ENCODE measurements at places on chromosomes 16 and 17. TPM values are rescaled to one million over a fixed set of nuclear protein-coding genes. Genes with fewer than 3 reads are reported as not detected.

Gene SLC12A3
- not detected for total RNA-seq

Gene GAS2L2
- total RNA-seq = not detected

Gene GNGT2
- 6.7 TPM for total RNA-seq

Gene TBC1D3C
- not detected for total RNA-seq

Gene C16orf92
- total RNA-seq = not detected

Gene SPATA32
- not detected for total RNA-seq

Gene SLC52A1
- not detected for total RNA-seq

Gene MPO
- total RNA-seq = 21.7 TPM

Gene UMOD
- not detected for total RNA-seq

Gene FBXW10B
- not detected for total RNA-seq

Gene IGSF6
- total RNA-seq = 4.1 TPM

Gene RNF227
- total RNA-seq = 6.5 TPM

Gene RNF112
- 14.7 TPM for total RNA-seq

Gene HS3ST3B1
- total RNA-seq = not detected

Gene NPIPA7
- total RNA-seq = 2.1 TPM

Gene HIC1
- total RNA-seq = 63.6 TPM

Gene ATP2A1
- 1.6 TPM for total RNA-seq

Gene KRT40
- 0.21 TPM for total RNA-seq

Gene PAGR1
- 36.1 TPM for total RNA-seq

Gene ARL5C
- total RNA-seq = not detected

Gene OTOP2
- total RNA-seq = 0.46 TPM

Gene CA5A
- total RNA-seq = not detected

Gene NXPH3
- total RNA-seq = 5.8 TPM

Gene NAE1
- total RNA-seq = 77.2 TPM

Gene LSM12
- 49.8 TPM for total RNA-seq

Gene KRTAP9-4
- total RNA-seq = not detected

Gene SGSH
- 14.4 TPM for total RNA-seq

Gene PNMT
- total RNA-seq = 5.0 TPM
